ENCODE measurements at places on chromosomes 4 and X. TPM values are rescaled to one million over a fixed set of nuclear protein-coding genes. Genes with fewer than 3 reads are reported as not detected.

The SNCA gene
- 80.4 TPM for total RNA-seq

The CFAP99 gene
- total RNA-seq = 0.41 TPM

The GLRB gene
- total RNA-seq = 6.9 TPM

The HOPX gene
- 25.7 TPM for total RNA-seq

The LUZP4 gene
- total RNA-seq = not detected

The F9 gene
- total RNA-seq = not detected

The CT45A5 gene
- not detected for total RNA-seq

The CNKSR2 gene
- total RNA-seq = 3.2 TPM

The FAAH2 gene
- total RNA-seq = 10.5 TPM

The PNMA6A gene
- total RNA-seq = 6.7 TPM

The PWWP3B gene
- 6.9 TPM for total RNA-seq

The PAK3 gene
- 4.3 TPM for total RNA-seq

The DIPK2B gene
- 13.4 TPM for total RNA-seq

The ANXA3 gene
- total RNA-seq = 47.5 TPM

The ERVMER34-1 gene
- 2.3 TPM for total RNA-seq

The CLNK gene
- 0.93 TPM for total RNA-seq

The KLHL13 gene
- 82.4 TPM for total RNA-seq

The SPACA5B gene
- not detected for total RNA-seq
